ENCODE measurements at places on chromosomes 7 and 10.

GRCh38 chr7:66099551-66100407 is 14.9 kb upstream of the CRCP start:
- peak; percentile 92 for DNase-seq

GRCh38 chr7:108291791-108292440 is 161.8 kb upstream of the LAMB4 start:
- no peak for DNase-seq

- peak; percentile 85 for DNase-seq
These were observed 99.5 kb downstream of the CAMK1D start for GRCh38 chr10:12448729-12449391.

- peak; percentile 70 for DNase-seq
These were observed 2.2 kb upstream of the IGFBP3 start for GRCh38 chr7:45923290-45923689.

DNA sequence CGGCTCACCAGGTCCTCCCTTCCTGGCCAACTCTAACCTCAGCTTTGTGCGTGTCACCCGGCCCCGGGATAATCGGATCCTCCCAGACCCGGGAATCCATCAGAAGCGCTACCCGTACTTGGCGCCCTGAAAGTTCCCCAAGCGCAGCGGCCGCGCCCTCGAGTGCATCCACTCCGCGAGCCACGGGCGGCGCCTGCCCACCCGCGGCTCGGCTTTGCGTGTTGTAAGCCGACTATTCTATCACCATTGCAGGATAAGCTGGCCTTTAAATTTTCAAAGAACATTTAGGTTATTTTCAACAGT is 35.7 kb upstream of the EBLN1 start:
- DNase-seq = no peak

- DNase-seq = no peak
These were observed 68.2 kb downstream of the LRMDA start for GRCh38 chr10:75499556-75500160.

- DNase-seq = peak; percentile 2
These were observed 1.3 kb upstream of the SP4 start for GRCh38 chr7:21426286-21427181.

- DNase-seq = no peak
These were observed 112.2 kb upstream of the PDCD4 start for GRCh38 chr10:110759523-110759922.

Measured in EL (cell line).